ENCODE measurements at places on chromosomes 2 and 18. TPM values are rescaled to one million over a fixed set of nuclear protein-coding genes. Genes with fewer than 3 reads are reported as not detected.
A peak's percentile ranks its signal among the peaks of the same experiment; 100 is the strongest.

ASNSD1 gene
- total RNA-seq, result 58.1 TPM

UNC80 gene
- total RNA-seq, result not detected

C2orf66 gene
- total RNA-seq, result not detected

SNORC gene
- total RNA-seq, result 0.63 TPM

CRACDL gene
- total RNA-seq, result 1.6 TPM

SLC9A2 gene
- 4.8 TPM for total RNA-seq

SALL3 gene
- total RNA-seq, result not detected

MLPH gene
- total RNA-seq, result 3.9 TPM

CD28 gene
- total RNA-seq, result 0.42 TPM

PLEK gene
- total RNA-seq, result 3.3 TPM

DYNC1I2 gene
- 44.8 TPM for total RNA-seq

GRCh38 chr2:37780387-37780676, 108.9 kb upstream of the CDC42EP3 start:
- DNase-seq, result no peak

DNA sequence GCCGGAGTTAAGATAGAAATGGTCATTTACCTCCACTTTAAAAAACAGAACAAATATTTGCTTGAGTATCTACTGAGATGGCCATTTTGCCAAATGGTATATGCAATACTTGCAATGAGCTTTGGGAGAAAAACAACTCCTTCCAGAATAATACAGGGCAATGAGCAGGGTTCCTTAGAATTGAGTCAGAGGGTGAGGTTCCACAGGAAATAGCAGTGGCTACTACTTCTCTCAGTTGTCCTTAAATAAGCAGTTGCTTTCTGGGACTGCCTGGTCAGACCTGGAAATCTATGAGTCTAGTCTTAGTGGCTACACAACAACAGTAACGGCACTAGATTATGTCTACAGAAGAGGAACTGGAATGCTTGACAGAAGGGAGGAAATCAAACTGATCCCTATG, 80.9 kb upstream of the CCDC85A start:
- no peak for DNase-seq

DNA sequence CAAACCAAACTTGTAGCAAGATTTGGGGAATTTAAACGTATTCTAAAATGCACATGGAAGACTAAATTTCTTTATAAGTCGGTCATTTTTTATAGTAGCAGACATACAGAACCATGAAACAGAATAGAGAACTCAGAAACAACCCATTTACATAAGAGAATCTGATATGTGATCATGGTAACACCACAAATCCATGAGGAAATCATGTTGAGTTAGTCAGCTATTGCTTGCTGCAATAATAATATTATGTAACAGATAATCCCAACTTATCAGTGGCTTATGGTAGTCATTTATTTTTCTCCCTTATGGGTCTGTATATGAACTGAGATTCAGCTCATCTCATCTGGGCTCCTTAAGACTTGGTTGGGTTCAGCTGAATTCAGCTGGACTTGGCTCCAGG, 103.4 kb upstream of the SERTAD2 start:
- no peak for DNase-seq

GRCh38 chr2:64273524-64274398, 129.5 kb upstream of the PELI1 start:
- peak; percentile 41 for DNase-seq

- no peak for DNase-seq
Observed at GRCh38 chr18:50696436-50696835, 123.4 kb downstream of the MRO start.

DNA sequence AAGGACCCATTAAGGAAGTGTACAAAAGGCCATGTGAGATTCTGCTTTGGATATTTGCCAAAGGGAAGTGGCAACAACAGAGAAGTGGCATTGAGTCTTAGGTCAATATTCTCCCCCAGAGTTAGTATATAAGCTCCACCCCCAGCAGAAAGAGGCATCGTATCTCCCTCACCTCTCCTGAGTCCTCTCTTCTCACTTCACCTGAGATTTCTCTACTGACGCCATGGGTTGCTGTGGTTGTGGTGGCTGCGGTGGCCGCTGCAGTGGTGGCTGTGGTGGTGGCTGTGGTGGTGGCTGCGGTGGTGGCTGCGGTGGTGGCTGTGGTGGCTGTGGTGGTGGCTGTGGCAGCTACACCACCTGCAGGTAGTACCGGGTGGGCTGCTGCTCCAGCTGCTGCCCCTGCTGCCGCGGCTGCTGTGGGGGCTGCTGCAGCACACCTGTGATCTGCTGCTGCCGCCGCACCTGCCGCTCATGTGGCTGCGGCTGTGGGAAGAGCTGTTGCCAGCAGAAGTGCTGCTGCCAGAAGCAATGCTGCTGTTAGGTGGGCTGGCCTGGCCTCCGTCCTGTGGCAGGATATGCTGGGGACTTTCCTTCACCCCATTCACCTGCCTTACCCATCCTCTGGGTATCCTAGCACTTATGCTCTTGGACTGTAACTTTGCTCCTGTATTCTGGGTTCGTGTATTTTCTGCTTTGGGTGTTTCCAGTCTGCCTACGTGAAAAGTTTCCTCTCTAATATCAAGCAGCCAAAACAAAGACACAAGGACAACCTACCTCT, 5.9 kb downstream of the SCYGR3 start:
- DNase-seq, result no peak

DNA sequence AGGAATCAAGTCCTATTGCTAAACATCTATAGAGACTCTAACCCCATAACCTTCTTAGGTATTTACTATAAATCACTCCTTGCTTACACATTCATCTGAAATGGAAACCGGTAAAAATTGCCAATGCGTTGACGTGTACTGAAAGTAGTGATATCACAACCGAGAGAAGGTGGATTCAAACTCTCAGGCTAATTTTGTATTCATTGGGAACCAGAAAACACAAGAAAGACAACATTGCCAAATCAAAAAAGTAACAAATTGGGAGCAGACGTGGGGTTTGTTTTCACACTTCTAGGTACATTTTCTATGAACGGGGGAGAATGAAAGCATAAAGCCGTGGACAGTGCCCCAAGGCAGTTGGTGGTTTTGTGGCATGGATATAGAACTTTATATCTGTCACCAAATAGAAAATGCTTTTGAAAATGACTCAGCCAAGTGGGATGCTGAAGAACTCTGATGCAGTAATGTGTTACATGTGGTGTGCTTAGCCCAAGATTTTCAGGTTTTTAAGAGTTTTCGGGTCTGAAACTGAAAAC, 155.1 kb upstream of the RASGRP3 start:
- DNase-seq, result no peak

DNA sequence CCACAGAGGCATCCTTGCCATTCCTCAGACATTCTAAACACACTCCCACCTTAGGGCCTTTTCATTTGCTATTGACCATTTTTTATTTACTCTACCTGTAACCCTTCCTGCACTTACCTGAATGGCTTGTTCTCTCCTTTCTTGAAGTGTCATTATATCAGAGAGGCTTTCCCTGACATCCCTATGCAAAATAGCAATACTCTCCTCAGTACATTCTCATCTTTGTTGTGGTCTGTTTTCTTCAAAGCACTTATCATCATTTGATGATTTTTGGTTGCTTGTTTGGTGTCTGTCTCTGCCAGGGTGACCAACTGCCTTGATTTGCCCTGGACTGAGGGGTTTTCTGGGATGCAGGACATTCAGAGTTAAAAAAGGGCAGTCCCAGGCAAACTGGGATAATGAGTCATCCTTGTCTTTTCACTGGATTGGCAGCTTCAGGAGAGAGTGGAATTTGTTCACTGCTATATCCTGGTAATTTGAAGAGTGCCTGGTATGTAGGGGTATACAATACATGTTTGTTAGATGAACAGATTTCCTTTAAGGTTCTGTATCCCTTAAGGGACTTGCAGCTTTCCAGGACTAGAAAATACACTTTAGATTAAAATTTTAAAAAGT, 102.4 kb downstream of the BABAM2 start:
- DNase-seq, result no peak

DNA sequence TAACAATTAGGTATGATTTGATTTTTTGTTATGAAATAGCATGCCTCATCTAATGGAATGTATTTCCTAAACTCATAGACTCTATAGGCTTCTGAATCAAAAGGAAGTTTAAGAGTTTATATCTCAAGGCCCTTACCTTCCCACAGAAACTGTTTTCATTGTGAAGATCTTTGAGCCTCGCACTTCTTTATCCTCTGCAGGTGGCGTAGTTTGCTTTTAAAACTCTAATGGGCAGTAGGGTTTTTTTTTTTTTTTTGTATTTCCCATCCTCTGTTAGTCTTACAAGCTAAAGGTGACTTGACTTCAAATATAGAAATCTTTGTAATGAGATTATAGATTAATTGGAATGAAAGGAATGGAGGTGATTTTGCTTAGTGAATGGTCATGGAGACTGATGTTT, 28.3 kb downstream of the DYNC2LI1 start:
- DNase-seq, result no peak

- no peak for DNase-seq
Observed at GRCh38 chr2:177264209-177264692, 276 bp downstream of the NFE2L2 start.

DNA sequence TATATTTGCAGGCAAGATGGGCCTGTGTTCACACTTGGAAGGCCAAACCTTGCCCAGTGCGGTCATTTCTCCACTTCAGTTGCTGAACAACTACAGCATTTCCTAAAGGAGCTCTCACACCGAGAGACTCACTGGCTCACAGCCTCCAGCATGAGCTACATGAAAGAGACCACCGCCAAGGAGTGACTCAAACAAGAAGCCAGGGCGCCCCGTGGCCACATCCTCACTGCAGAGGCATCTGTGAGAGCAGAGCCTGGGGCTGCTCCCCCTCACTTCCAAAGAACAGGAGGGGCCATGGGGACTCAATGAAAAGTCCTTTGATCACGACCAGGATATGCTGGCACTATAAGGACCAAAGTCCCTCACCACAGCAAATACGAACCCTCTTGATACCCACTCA, 50.0 kb downstream of the TMEM163 start:
- no peak for DNase-seq

GRCh38 chr2:178865146-178865936, 58.1 kb upstream of the TTN start:
- no peak for DNase-seq

GRCh38 chr2:40304340-40304739, 147.6 kb downstream of the SLC8A1 start:
- DNase-seq, result peak; percentile 36

- no peak for DNase-seq
Observed at GRCh38 chr18:58789876-58790240, 74.8 kb upstream of the ZNF532 start.

DNA sequence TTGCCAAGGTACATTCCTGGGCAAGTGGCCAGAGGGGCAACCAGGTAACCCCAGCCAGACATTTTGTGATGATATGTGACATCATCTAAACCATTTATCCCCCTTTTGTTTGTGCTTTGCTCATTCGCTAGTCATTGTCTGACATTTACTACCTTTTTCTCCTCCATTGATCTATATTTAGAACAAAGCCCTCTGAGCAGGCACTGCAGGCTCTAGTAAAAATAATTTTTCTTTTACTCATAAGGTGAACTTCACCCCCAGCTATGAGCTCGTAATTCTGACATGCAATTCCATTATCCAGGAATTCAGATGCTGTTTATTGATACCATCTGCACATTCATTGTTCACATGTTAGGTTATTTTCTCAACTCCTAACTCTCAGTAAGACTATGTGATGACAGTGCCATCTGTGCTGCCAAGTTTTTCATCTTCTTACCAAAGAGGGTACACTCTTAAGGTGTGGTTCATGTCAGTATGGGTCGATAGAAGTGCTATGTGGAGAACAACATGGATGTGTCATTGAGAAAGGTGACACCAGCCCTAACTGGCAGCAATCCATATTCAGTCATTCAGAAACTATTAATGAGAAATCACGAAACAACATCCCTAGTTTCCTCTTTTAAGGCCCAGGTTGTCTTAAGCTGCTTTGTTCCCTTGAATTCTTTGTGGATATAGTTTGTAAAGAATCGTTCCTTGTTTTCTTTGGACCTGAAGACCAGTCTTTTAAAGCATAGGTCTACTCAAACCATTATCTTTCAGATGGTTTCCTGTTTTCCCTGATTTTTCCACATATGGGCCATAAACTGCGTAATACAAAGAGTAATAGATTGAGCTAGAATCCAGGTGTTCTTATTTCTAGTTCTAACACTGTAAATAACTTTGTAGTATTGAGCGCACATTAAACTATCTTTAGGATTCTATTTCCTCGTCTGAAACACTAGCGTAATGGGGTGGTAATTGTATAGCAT, 978.1 kb upstream of the CDH2 start:
- no peak for DNase-seq

GRCh38 chr2:8202132-8202531, 479.7 kb upstream of the ID2 start:
- no peak for DNase-seq

DNA sequence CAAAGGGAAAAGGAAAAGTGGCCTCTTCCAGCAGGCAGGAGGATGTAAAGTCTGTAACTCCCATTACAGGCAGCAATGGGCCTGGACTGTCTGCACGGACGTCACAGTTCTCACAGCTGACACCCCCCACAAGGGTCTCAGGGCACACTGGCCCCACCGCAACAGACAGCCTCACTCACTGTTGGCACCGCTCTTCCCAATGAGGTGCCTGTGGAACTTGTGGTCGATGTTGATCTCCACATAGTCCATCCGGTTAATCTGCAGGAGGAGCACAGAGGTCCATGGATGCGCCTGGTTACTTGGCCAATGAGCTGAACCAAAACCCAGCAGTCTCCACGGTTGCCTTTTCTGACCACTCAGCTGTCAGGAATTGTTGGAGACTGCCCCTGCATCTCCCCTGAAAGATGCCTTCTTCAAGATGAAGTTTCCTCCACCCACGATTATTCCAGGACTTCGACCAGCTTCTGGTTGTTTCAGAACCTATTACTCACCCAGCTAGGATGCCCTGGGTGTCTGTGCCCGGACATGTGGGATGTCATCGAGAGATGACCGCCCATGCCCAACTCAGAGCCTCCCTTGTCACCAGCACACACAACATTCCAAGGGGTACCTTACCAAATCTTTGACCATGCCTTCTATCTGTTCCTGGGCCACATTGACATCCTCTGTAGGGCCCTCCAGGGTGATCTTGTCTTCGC, 62.5 kb downstream of the HDLBP start:
- no peak for DNase-seq

GRCh38 chr2:38945372-38945771, 55.7 kb downstream of the ARHGEF33 start:
- DNase-seq, result no peak

DNA sequence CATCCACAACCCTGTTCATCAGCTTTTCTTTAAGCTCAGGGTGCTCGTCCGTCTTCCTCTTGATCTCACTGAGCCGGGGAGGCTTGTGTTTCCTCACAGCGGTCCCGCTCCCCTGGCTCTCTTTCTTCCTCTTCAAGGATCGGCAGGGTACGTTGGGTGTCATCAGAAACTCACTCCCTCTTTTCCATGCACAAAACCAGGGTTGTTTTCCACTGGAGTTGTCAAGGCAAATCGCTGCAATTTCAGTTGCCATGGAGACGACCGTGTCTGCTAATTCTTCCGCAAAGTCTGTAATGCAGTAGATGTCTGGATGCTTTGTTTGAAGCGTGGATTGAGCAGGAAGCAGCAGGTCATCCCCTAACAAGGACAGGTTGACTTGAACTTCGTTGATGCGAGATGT, 146.4 kb downstream of the DAW1 start:
- no peak for DNase-seq

GRCh38 chr18:33946336-33946735, 278.4 kb downstream of the NOL4 start:
- DNase-seq, result no peak
